ENCODE measurements at places on chromosomes 12 and 14. TPM values are rescaled to one million over a fixed set of nuclear protein-coding genes. Genes with fewer than 3 reads are reported as not detected.

Gene TMEM132C
- total RNA-seq, result not detected

Gene HHIPL1
- total RNA-seq, result not detected

Gene RDH5
- 23.3 TPM for total RNA-seq

Gene TAS2R42
- total RNA-seq, result not detected

Gene RDH16
- total RNA-seq, result 0.35 TPM

Gene PPP1R36
- total RNA-seq, result 0.50 TPM

Gene BCL11B
- total RNA-seq, result 116 TPM

Gene SLC25A47
- total RNA-seq, result not detected

Gene CCDC196
- total RNA-seq, result not detected

Gene SLC10A1
- total RNA-seq, result not detected

Gene HSPB8
- not detected for total RNA-seq

Gene SMIM41
- total RNA-seq, result not detected

Gene TPH2
- not detected for total RNA-seq

Gene UNC119B
- total RNA-seq, result 21.7 TPM

Gene VRTN
- not detected for total RNA-seq

Gene KLRC1
- not detected for total RNA-seq

Gene TAS2R8
- total RNA-seq, result not detected

Gene MYO1A
- total RNA-seq, result 2.9 TPM

Gene BATF
- total RNA-seq, result 41.0 TPM

Gene C12orf54
- total RNA-seq, result not detected

Gene KRT83
- total RNA-seq, result not detected

Gene IGFBP6
- 0.37 TPM for total RNA-seq

Gene LHX5
- total RNA-seq, result not detected

Gene ENTPD5
- total RNA-seq, result 13.1 TPM

Gene IGF1
- 0.19 TPM for total RNA-seq

Gene PLEK2
- total RNA-seq, result 0.45 TPM

Gene ERP27
- 8.3 TPM for total RNA-seq

Gene KRAS
- total RNA-seq, result 32.5 TPM

Gene FRMD6
- total RNA-seq, result 4.1 TPM

Gene MAP3K9
- total RNA-seq, result 4.8 TPM

Gene GPR132
- 46.6 TPM for total RNA-seq

Gene SSTR1
- total RNA-seq, result not detected

Gene DICER1
- 63.6 TPM for total RNA-seq

Gene RNU4-1
- 672 TPM for total RNA-seq

Gene KLHL33
- total RNA-seq, result 0.17 TPM

Gene NOS1
- total RNA-seq, result not detected

Gene RD3L
- not detected for total RNA-seq

Gene AQP6
- total RNA-seq, result not detected

Gene RAPGEF3
- total RNA-seq, result not detected

Gene ACVRL1
- total RNA-seq, result not detected

Gene WSCD2
- not detected for total RNA-seq

Gene APOF
- total RNA-seq, result not detected

Gene PRB2
- not detected for total RNA-seq

Gene RHEBL1
- 6.4 TPM for total RNA-seq

Gene FSCB
- total RNA-seq, result not detected

Gene SERPINA3
- not detected for total RNA-seq

Gene JPH4
- not detected for total RNA-seq

Gene RNASE7
- total RNA-seq, result not detected

Gene MORN3
- total RNA-seq, result 3.0 TPM

Gene NUAK1
- total RNA-seq, result not detected

Gene AMN
- total RNA-seq, result 0.15 TPM

Gene CAND1
- total RNA-seq, result 143 TPM

Gene IL22
- total RNA-seq, result 0.42 TPM

Measured in activated CD4-positive, alpha-beta T cell treated with anti-CD3 and anti-CD28 coated beads, Interleukin-2, amount 10 ng/mL, durations not matched to agents 7 days and 5 days (primary cell).